Esophagus squamous epithelium (tissue), 5 donors: ENCODE measurements at places on chromosomes 11 and 22.

DNA sequence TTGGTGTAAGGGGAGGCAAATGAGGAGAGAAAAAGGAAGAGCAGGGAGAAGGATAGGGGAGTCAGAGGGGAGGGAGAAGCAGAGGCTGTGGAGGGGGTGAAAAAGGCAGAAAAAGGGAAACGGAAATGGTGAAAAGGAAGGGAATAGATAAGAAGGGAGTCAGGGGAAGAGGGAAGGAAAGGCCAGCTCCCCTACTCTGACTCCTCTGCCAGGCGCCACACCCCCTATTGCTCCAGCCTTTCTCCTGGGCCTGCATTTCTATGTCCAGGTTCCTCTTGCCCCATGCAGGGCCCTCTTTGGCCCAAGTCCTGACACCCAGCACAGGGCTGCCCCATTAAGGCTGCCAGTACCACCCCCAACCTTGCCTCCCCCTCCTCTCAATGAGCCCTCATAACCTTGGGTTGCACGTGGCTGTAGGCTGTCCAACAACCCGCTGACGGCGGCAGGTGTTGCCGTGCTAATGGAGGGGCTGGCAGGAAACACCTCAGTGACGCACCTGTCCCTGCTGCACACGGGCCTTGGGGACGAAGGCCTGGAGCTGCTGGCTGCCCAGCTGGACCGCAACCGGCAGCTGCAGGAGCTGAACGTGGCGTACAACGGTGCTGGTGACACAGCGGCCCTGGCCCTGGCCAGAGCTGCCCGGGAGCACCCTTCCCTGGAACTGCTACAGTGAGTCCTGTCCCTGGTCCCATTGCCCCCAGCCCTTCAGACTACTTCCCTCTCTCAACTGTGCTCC is 3.4 kb upstream of the NHERF4 start:
- DNase-seq: no peak

GRCh38 chr22:45103756-45104155 is 60.0 kb upstream of the NUP50 start:
- no peak for DNase-seq

DNA sequence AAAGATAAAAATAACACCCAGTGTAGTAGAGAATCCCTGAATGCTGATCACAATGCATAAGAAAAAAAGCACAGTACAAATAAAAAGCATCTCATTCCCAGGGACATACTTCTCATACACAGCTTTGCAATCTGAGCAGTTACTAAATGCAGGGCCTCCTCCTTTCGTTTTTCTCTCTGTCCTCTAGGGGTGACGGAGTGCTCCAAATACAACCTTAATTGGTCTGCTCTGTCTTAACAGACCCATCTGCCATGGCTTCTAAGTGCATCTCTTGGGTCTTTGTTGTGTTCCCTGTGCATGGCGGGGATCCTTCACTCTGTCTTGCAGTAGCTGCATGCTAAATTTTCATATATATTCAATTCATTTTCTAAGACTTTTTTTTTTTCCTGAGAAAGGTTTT is 1114.2 kb upstream of the RAG2 start:
- DNase-seq: no peak

- DNase-seq: no peak
Measured at GRCh38 chr22:32023251-32023827, 19.7 kb upstream of the SLC5A1 start.

DNA sequence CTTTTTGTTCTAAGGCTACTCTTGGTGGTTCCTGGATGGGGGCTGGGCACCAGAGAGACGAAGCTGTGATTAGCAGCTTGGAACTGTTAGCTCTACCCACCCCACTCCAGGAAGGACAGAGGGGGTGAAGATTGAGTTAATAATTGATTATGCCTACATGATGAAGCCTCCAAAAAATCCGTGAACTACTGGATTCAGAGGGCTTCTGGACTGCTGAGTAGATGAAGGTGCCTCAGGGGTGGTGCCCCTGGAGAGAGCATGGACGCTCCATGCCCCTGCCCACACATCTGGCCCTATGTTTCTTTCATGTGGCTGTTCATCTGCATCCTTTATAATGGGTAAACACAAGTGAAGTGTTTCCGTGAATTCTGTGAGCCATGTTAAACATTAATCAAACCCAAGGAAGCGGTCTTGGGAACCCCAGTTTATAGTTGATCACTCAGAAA is 47.3 kb upstream of the CYP2D6 start:
- no peak for DNase-seq

DNA sequence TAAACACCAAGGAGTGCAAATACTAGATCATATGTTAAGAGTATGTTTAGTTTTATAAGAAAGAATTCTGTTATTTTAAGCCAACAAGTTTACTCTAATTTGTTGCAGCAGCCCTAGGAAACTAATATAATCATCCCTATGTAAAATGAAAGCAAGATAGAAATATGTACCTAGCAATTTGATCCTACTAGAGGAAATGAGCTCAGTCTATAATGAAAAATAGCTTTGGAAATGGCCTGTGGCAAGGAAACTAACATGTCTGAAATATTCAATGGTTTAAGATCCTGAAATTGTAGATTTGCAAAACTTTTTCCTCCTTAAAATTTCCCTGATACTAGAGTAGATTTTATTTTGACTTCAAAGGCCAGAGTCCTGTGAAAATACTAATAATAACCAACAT is 112.7 kb upstream of the SLC5A12 start:
- no peak for DNase-seq

GRCh38 chr22:19889951-19890350 is 35.3 kb upstream of the GNB1L start:
- DNase-seq: no peak

GRCh38 chr11:28495333-28495732 is 387.1 kb downstream of the METTL15 start:
- DNase-seq: no peak

DNA sequence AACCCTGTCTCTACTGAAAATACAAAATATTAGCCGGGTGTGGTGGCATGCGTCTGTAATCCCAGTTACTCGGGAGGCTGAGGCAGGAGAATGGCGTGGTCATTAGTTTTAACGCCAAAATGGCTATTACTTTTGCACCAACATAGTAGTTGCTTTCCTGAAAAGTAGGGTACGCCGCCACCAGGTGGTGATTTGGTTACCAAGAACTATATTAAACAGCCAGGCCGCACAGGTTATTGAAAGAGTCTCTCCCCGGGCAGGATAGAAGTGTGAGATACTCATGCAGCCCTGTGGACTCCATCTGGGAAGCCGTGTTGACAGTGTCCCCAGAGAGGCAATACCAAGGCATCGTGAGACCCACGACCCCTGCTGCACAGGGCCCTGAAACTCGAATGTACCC is 24.6 kb upstream of the LRRC32 start:
- no peak for DNase-seq

- DNase-seq: no peak
Measured at GRCh38 chr11:84969103-84969502, 658.0 kb downstream of the DLG2 start.

- no peak for DNase-seq
Measured at GRCh38 chr11:107691000-107691750, 20.7 kb downstream of the SLN start.

DNA sequence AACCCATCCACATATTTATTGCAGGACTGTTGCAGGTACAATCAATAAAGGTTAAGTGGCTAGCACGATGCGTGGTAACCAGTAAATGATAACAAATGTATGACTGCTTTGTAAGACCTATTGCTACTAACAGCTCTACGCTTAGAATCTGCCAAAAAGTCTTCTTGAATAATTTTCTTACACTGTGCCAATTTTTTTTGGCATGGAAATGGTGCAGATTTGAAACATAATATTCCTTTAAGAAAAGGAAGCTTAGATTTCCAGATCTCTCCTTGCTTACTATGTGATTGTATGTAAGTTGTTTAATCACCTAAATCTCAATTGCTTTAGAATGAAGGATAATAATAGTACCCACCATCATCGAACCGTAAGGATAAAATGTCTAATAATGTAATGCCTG is 192.0 kb downstream of the LRRC4C start:
- no peak for DNase-seq

GRCh38 chr11:3944198-3944597 is 88.7 kb downstream of the STIM1 start:
- DNase-seq: no peak

DNA sequence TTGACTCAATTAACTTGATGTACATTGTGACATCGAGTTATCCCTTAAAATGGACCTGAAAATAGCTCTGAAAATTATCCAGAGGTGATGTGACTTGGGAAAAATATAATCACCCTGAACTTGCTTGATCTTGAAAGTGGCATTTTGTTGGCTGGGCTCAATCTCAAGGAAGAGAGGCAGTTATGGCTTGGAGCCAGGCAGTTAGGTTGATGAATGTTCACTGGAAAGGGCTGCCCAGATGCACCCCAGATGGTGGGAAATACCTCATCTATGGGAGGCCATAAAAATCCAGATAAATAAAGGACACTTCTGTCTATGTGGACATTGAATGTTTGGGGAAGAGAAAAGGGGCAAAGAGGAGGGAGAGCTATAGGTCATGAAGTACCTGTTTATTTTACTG is 55.7 kb upstream of the OR5AN1 start:
- no peak for DNase-seq

DNA sequence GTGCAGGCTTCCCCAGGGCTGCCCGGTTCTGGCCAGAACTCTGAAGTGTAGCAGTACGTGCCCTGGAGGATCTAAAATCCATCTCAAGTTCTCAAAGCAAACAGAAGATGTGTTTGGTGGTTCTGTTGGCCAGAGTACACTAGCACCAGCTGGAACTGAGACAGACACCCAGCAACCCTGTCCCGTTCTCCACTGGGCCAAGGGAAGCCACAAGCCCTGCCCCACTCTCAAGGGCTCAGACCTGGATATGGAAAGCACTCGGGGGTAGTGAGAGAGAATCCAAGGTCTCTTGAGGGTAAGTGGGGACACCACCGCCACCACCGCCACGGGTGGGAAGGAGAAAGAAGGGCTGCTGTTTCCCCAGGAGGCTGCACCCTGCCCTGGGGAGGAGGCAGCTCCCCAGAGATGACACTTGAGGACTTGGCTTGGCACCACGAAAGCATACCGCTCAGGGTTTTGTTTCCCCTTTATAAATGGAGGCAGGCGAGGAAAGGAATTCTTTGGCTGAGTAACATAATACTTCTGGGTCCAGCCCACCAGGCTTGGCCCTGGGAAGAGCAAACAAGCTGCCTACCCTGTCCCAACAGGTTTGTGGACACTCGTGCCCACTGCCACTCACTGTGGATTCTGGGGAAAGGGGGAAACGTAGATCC is 56.1 kb upstream of the POU2AF1 start:
- DNase-seq: no peak

DNA sequence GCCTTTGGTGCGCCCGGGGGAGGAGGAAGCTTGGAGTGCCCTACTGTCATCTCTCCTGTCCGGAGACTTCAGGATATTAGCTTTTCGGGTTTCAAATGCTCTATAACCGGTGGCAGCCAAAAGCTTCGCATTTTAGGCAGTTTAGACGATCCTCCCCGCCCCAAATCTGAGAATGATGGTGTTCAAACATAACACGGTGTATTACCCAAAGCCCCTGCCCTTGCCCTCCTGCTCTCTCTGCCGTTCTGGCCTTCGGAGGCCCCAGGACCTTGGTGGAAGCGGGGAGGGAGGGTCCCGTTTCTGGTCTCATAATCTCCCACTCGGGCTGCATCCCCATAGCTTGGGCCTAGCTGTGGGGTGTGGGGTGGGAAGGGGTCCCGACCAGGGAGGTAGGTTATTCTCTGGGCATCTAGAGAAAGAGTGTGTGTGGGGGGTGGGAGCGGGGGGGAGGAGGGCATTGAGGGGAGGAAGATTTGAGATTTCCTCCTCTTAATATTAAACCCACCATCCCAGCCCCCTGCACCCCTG is 2.3 kb downstream of the PKNOX2 start:
- no peak for DNase-seq

GRCh38 chr22:26463101-26463661 is 20.4 kb downstream of the HPS4 start:
- no peak for DNase-seq

DNA sequence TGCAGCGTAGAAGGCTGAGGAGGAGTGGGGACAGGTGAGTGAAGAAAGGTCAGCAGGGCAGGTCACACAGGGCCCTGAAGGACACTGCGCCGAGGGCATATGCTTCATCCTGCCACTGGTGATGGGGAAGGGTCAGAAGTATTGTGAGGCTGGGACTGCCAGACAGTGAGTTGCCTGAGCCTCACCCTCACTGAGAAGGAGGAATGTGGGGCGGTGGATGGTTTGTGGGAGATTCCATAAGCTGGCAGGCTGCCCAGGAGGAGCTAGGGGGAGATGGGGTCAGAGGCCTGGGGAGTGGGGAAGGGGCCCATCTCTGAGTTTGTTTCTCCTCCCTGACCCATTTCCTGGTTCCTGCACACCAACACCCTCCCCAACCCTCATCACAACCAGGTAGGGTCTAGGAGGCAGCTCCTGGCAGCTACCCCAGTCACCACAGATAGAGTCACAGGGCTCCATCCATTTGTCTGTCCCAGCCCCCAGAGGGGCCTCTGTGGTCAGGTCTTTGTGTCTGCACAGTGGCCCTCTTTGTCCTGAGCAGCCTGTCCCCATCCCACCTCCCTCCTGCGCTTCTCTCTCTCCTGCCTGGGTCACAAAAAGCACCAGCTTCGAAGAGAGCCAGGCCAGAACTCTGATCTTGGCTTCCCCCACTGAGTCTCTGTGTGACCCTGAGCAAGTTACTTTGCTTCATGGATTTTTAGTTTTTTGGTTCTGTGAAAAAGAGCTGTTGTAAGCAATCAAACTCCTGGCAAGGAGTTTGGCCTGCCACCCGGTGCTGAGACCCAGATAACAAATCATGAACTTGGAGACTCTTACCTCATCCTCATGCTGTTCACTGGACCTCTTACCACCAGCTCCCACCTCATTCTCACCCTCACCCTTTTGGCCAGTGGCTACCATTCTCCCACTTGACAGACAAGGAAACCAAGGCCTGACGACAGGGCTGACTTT is 4.6 kb upstream of the P2RY2 start:
- no peak for DNase-seq

GRCh38 chr11:109184376-109184775 is 237.6 kb upstream of the C11orf87 start:
- DNase-seq: no peak

- DNase-seq: no peak
Measured at GRCh38 chr11:26244207-26244606, 87.7 kb upstream of the ANO3 start.

DNA sequence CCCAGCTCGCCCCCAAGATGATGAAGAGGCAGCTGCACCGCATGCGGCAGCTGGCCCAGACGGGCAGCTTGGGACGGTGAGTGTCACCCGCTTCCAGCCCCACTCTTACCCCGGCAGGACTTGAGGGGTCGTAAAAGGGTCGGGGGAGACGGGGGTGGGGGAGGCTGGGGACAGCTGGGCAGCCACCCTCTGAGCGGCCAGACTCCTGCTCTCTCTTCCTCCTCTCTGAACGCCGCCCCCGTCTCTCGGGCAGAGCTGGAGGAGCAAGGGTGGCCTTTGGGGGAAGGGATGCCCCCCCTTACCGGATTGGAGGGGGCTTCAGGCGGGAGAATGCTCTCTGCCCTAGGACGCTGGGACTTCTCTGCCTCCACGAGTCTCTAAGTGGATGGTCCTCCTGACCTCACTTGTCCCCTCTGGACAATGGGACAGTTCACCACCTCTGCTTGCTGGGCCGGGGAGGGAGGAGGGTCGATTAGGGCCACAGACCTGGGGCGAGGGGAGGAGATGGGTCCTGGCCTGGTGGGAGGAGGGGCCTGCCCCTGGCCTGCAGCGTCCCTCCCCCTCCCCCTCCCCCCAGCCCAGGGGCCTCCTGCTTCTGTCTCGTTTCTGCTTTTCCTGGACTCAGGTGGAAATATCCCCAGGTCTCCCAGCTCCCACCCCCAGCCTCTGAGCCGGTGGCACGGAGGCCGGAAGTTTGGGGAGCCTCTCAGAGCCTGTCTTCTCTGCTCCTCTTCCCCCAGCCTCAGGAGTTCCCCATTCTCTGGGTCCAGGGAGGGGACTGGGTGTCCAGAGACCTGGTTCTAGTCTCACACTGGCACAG is 512 bp downstream of the SH3BP1 start:
- no peak for DNase-seq
